ENCODE measurements at places on chromosomes 11 and 22.

DNA sequence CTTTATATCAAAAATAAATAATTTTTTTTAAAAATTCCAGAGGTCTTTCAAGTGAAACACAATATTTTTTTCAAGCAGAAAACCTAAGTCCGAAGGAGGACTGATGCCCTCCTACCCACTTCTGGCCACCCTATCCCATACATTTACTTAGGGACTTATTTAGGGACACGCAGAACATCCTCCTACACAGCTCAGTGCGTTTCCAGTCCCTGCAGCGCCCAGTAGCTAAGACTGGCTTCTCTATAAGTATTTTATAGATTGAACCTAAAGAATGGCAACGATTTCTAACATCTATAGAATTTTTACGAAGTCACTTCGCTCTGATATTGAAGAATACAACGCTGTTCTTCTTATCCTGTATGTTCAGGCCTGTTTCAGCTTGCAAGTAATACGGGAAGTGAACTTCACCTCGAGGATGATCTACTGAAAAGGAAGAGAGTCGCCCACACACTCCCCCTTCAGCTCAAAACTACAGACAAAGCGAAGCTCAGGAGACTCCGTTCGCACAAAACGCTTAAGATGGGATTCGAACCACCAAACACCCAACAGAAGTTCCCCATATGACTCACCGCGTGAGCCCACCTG, 328 bp downstream of the CHEK2 start:
- no peak for DNase-seq

DNA sequence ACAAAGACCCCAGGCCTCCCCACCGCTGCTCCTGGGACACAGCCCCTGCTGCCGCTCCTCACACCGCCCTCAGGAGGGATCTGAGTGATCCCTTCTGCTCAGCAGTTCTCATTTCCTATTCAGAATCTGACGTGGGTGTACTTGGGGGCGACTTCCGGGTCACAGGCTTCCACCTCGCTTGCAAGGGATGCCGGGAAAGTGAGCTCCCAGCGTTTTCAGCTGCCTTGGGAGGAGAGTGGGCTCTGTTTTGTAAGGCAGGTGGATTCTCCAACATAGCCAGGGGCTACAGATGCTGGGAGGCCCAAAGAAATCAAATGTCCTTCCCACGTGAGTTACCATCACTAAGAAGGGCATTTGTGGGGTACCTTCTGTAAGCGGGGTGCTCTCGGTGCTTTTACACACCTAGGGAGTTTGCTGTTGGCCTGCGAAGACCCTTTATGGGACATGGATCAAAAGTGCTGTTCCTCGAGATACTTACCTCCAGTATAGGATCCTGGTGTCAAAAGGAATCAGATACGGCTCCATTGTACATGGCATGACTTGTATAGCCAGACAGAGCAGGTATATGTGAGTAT, 9.7 kb upstream of the LRRC10B start:
- DNase-seq: no peak

GRCh38 chr11:12284316-12285050, 92.9 kb upstream of the PARVA start:
- no peak for DNase-seq

DNA sequence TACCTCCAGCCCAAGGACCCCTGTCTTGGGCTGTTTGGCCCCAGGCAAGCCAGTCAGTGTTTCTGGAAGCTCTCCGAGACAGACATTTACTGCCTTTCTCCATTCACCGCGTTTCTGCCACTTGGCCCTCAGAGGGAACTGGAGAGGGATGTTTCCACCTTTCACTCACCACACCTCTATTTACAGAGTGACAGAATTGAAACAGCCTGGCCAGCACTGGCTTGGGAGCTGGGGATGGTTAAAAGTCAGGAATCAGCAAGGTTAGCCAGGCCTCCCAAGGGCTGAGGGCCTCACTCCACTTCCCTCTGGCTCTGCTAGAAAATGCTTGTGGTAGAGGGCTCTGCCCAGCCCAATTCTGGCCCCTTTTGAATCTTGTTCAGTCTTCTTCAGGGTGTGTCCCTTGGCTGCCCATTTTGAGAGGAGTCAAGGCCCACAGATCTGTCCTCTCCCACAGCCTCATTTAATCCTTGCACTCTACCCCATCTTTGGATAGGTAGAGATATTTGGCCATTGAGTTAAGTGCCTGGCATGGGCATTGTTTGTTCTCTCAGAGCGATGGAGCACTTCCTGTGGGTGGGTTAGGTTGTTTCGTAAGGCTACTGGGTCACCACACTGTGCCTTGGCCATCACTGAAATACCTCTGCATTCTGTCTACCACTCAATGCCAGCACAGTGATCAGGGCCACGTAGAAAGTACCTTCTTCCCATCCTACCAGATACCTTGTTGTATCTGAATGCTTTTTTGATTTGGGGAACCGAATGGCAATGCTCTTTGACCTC, 119.2 kb downstream of the MICAL2 start:
- no peak for DNase-seq

DNA sequence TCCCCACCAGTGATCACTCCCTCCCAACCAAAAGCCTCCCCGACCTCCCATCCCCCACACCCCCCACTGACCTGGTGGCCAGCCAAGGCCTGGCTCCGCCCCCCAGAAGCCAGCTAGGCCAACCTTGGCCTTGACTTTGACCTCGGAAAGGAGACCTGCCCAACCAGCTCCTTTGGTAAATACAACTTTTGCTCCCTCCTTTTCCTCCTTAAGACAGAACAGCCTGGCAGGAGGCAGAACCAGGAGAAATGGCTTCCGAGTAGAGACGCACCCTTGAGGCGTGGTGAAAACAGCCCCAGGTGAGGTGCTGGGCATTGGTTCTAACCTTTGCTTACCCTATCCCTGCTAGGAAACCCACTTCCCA, 27.0 kb downstream of the PLEKHA7 start:
- DNase-seq: no peak

DNA sequence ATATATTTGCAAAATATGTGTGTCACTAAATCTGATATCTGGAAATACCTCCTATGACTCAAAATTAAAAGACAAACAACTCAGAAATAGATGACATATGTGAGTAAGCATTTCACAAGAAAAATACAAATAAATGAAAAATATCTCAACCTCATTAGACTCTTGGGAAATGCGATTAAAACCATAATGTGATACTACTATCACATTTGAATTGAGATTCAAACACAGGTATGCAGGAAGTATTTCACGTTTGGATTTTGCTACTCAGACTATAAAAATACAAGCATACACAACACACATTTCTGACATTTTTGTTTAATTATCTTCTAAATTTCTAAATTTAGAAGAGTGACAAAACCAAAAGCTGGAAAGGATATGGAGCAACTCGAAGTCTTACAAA, 811.9 kb upstream of the LRRC4C start:
- no peak for DNase-seq

DNA sequence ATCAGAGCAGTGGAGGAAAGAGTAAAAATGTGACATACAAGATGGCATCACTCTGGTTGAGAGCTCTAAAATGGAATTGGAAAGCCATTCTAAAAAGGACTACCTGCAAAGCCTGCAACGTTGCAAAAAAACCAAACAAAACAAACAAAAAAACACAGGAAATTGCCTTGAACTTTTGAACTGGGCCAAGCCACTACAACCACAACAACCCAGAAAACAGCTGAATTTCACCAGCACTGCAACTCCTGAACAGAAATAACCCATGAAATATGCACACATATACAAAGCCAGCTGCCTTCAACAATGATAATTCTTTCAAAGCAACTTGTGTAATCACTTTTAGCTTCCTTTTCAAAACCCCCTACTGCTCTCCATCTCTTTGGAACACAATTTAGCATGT, 326.6 kb upstream of the LRRC4C start:
- DNase-seq: no peak

DNA sequence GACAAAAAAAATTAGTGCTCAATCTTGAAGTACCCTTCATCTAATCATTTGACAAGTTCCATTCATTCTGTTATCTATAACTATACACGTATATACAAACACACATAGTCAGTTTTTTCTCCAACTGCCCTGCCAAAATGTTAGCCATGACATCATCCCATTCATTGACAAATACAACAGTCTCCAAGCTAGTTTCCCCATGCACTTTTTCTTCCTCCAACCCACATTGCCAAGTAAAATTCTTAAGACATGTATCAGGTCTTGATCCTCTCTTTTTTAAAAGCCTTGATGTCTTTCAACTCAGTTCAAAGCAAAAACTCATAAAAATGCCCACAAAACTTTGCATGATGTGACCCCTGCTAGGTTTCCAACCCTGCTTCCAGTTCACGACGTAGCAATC, 58.1 kb downstream of the DDI1 start:
- no peak for DNase-seq

DNA sequence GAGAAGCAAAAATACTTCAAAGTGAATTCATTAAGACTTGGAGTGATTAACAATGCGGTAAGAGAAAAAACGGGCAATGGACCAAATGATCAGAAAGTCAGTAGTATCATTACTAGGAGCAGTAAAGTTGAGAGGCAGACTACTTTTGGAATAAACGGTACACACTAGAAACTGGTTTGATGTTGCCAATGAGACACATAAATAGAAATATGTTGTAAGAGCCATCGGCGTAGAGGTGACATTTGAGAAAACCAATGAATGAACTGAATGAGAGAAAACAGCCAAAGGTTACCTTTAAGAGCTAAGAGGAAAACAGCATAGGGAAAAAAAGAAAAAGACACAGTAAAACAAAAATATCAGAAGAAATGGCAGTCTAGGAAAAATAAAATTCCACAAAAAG, 6.2 kb downstream of the CHORDC1 start:
- no peak for DNase-seq
